ENCODE measurements at places on chromosomes 12 and 14. TPM values are rescaled to one million over a fixed set of nuclear protein-coding genes. Genes with fewer than 3 reads are reported as not detected.

DNA sequence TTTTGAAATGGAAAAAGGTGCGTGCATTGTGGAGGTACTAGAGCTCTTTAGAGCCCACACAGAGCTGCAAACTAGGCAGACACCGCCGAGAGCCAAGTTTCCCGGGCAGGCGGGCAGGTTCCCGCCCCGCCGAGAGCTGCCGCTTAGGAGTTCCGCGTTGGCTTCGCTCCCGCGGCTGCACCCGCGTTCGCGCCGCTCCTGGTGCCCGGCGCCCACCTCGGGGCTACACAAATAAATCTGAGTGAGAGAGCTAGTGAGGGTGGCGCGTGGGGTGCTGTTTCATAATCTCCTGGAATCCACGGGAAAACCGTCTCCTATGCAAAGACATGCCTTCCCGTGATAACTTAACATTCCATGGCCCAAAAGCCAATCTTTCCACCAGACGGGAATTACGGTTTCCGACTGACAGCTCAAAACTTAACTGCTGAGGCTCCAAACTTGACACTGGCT, 645 bp downstream of the KITLG start:
- DNase-seq, result peak; percentile 31

GRCh38 chr12:127239781-127240180, 1027.2 kb upstream of the TMEM132C start:
- DNase-seq, result no peak

DNA sequence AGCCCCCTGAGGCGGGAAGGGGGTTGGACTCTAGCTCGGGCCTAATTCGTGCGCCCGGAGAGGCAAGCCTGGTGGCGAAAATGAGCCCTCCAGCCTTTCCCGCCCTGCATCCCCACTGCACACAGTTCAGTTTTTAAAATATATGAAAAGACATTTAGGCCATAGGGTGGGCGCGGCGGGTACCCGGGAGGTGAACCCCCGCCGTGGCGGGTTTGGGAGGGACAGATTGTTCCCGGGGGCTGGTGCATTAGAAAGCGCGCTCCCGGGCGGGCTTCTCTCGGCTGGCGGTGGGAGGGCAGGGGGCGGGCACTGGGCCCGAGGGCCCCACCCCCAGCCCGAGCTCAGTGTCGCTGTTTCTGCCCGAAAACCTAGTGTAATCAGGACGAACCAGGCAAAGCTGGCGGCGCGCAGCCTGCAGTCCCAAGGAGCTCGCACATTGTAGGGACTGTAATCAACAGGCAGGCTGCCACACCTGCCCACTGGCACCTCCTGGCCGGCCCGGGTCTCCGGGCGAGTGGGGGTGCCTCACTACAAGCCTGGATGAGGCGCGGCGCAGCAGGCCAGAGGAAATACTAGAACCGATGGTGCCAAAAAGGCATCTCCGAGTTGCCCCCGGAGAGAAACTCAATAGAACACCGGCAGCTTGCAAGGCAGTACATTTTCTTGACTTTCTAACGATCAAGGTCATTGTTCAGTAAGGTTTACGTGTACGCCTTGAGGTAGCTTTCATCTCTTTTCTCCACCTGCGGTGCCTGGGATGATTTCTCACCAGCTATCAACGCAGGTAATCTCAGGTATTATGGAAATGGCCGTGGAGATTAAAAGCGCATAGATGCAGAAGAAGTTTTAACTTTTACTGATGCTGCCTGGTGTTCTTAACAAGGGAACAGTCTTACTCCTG, 764 bp upstream of the SPTB start:
- DNase-seq, result peak; percentile 50

DNA sequence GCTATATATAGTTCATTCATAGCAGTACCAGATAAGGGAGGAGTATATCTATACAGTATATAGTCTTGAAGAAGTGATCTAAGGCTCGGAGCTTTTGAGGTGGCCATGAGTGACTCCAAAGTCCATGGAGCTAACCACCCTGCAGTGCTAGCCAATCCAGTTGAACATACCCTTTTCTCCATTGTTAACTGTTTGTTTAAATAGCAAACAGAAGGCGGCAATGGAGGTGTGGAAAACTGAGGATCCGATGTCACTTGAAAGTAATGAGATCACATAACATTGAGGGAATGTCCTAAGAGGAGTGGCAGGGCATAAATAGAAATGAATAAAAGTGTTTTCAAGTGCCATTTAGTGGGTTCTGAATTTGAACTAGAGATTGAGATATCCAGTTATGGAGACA, 12.4 kb upstream of the SNAPC1 start:
- no peak for DNase-seq

- no peak for DNase-seq
Measured at GRCh38 chr14:100011628-100012325, 53.4 kb upstream of the EVL start.

DNA sequence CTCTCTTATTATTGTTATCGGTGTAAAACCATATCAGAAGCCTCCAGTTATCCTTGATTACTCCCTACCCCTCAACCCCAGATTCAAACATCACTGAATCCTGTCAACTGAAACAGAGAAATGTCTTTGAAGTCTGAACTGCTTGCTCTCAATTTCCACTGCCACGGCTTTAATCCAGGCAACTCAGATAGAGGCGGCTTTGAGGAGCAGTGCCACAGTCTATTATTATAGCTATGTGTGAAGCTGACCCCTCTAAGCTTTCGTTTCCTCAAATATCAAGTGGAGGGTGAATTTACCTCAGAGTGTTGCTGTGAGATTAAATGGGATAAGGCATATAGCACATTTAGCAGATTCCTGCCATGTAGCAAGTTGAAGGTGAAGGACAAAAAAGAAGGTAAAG, 49.0 kb upstream of the PDE3A start:
- no peak for DNase-seq

DNA sequence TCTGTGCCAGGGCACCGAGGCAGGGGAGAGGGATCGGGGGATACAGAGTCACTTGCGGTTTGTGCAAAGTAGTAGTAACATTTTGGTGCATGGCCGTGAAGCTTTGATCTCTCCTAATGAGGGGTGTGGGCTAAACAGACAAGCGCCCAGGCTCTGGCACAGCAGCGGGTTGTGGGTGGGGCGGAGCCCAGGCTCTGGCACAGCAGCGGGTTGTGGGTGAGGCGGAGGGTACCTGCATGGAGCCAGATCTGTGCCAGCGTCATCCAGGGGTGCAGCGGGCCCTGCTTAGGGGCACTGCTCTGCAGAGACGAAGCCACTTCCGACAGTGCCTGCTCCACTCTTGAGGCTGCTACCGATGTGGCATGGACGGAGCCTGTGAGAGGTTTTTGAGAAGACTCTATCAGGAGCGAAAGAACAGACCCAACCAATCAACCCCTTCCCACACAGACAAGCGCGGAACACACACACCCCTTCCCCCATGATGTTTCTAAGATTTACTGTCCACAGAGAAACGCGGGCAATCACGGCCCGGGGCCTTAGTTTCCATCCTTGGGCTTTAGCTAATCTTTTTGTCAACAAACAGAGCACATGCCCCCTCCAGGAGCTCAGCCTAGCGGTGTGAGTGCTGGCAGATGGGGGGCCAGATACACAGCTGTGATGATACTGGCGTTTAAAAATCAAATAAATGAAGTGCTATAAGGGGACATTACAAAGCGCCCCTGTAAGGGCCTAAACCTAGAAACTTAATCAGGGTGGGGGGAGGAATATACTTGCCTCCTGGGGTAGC, 196.6 kb downstream of the CALM1 start:
- DNase-seq, result no peak

DNA sequence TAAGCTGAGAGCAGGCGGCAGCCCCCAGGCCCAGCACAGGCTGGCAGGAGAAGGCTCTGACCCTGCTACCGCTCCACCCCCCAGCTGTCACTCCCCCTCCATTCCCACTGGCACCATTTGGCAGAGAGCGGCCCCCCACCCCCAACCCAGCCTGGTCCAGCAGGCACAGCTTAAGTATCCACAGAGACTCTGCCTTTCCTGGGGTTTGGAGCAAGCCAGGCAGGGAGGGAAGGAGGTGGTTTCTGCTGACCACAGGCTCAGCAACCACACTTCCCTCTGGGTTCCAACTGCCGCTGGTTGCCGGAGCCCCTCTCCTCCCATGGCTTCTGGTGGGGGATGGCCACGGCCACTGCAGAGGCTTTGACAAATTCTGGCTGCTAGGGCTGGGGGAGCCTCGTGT, 30.5 kb upstream of the CCND2 start:
- DNase-seq, result no peak

Gene KRT73
- not detected for total RNA-seq

Gene NRXN3
- 1.2 TPM for total RNA-seq

Gene GLS2
- 0.91 TPM for total RNA-seq

Data from glutamatergic neuron (in vitro differentiated cells).